ENCODE measurements at places on chromosomes 1 and 21. TPM values are rescaled to one million over a fixed set of nuclear protein-coding genes. Genes with fewer than 3 reads are reported as not detected.

DNA sequence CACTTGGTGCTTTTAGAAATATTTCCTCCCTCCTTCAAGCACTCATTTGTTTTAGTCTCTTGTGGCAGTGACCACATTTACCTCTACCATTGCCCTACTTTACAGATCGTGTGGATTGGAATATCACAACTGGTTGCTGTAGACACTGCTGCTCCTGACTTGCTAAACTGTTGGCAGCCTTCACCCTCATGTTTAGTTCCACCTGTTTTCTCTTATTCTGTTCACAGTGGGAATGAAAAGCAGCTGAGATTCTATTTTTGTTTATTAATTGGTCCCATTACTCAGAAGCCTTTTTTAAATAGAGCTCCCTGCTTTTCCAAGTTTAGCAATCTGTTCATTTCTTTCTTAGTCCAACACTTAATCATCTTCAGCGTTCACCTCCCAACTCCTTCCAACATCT is 308.9 kb downstream of the RWDD3 start:
- DNase-seq, result no peak
- H3K27ac ChIP-seq, result no peak overlapping the region
- no peak overlapping the region for H3K4me3 ChIP-seq
- peaks cover 4% of the 10 kb centered on the region for H3K27me3 ChIP-seq
- H3K36me3 ChIP-seq, result no peaks in the 10 kb centered on the region

- DNase-seq, result no peak
- H3K4me1 ChIP-seq, result peaks cover 19% of the 10 kb centered on the region
- no peak overlapping the region for H3K4me3 ChIP-seq
Observed at GRCh38 chr1:239367196-239367810, 19.1 kb upstream of the CHRM3 start.

GRCh38 chr1:112251766-112252506 is 144.1 kb upstream of the CTTNBP2NL start:
- H3K27ac ChIP-seq, result no peak overlapping the region
- H3K27me3 ChIP-seq, result peaks cover 50% of the 10 kb centered on the region
- H3K4me1 ChIP-seq, result peaks cover 2% of the 10 kb centered on the region
- DNase-seq, result no peak
- H3K36me3 ChIP-seq, result no peaks in the 10 kb centered on the region
- no peak overlapping the region for H3K4me3 ChIP-seq

DNA sequence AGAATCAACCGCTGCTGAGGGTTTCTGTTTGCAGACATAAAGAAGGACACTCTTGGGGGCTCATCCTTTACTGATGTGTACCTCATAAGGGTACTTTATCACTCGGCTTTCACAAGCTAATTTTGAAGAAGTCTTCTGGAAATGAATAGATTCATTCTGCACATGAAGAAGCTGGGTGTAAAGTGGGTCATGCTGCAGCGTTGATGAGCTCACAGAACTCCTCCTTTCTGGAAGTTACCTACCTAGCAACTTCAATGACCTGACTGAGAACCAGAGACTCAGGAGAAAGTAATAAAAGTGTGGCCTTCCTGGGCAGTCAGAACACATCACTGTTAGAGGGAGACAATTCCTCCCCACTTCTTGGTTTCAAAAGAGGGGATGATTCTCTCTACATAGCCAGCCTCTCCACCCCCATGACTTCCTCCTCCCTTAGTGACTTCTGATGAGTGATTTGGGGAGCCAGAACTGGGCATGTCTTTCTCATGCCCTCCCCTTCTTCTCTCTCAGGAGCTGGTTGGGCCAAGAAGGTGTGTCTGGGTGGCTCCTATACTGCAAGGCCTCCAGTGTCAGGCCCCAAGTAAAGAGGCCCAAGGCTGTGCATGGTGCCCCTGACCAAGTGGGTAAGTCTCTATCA is 27.0 kb downstream of the PCNX2 start:
- H3K4me1 ChIP-seq, result no peaks in the 10 kb centered on the region
- H3K36me3 ChIP-seq, result peaks cover 10% of the 10 kb centered on the region
- H3K27ac ChIP-seq, result no peak overlapping the region
- H3K27me3 ChIP-seq, result no peaks in the 10 kb centered on the region
- no peak for DNase-seq
- H3K4me3 ChIP-seq, result no peak overlapping the region

DNA sequence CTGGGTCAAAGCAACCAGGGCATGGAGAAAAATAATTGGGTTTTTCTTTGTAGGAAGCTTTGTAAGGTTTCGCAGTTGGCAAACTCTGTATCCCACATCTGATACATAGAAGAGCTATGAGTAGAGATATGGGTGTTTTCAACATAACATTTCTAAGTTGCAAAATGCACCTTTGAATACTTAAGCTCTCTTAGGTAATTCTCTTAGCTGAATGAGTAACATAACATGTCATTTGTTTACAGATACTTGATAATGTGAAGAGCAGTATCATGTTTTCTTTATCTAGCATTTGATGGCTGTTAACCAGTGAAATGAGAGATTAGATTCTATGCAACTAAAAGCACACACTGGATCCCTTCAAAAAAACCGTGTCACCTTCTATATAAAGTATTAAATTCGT is 21.6 kb downstream of the RAVER2 start:
- H3K27ac ChIP-seq, result no peak overlapping the region
- no peaks in the 10 kb centered on the region for H3K4me1 ChIP-seq
- no peak for DNase-seq

GRCh38 chr1:226404904-226405222 is 3.0 kb downstream of the PARP1 start:
- H3K36me3 ChIP-seq, result peaks cover 18% of the 10 kb centered on the region
- no peak overlapping the region for H3K27ac ChIP-seq
- H3K4me1 ChIP-seq, result peaks cover 39% of the 10 kb centered on the region
- peak overlapping the region; percentile 3 for H3K4me3 ChIP-seq
- DNase-seq, result no peak

DNA sequence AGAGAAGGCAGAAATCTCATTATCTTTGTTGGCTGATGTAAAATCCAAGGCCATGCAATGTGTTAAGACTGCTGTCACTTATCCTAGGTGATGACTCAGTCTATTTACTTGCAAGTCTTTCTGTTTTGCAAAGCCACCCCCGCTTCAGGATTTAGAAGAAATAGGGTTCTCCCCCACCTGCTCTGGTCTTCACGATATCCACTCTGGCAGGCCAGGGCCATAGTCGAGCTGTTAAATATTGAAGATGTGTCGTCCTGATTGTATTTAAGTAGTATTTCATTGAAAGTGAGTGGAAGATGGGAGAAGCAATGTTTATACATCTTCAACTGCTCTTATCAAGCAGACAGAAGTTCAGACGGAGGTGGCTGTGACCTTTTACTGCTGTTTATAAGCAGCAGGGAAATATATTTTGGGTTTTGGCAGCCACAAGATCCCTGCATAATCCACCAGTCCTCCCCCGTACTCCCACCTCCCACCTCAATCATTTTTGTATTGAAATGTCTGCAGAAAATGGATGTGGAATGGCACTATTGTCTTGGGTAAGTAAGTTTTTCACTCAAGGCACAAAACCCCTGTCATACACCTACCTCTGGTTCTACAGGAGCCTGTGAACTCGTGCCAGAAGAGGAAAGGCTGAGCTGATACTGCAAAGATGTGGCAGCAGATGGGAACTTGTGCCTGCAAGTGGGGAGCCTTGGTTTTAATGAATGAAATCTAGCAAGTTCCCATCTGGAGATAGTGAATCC is 117.4 kb downstream of the MRPS6 start:
- H3K27ac ChIP-seq, result peak overlapping the region; percentile 10
- DNase-seq, result no peak
- no peaks in the 10 kb centered on the region for H3K27me3 ChIP-seq
- peaks cover 20% of the 10 kb centered on the region for H3K4me1 ChIP-seq
- H3K4me3 ChIP-seq, result no peak overlapping the region
- peaks cover 13% of the 10 kb centered on the region for H3K36me3 ChIP-seq

- H3K27ac ChIP-seq, result no peak overlapping the region
- no peaks in the 10 kb centered on the region for H3K27me3 ChIP-seq
- no peak for DNase-seq
- no peak overlapping the region for H3K4me3 ChIP-seq
- H3K36me3 ChIP-seq, result no peaks in the 10 kb centered on the region
Observed at GRCh38 chr21:40613546-40614030, 233.4 kb downstream of the DSCAM start.

- no peak overlapping the region for H3K27ac ChIP-seq
- DNase-seq, result no peak
- no peak overlapping the region for H3K4me3 ChIP-seq
- H3K4me1 ChIP-seq, result peaks cover 19% of the 10 kb centered on the region
- no peaks in the 10 kb centered on the region for H3K27me3 ChIP-seq
Observed at GRCh38 chr21:16587681-16588375, 858.0 kb downstream of the USP25 start.

DNA sequence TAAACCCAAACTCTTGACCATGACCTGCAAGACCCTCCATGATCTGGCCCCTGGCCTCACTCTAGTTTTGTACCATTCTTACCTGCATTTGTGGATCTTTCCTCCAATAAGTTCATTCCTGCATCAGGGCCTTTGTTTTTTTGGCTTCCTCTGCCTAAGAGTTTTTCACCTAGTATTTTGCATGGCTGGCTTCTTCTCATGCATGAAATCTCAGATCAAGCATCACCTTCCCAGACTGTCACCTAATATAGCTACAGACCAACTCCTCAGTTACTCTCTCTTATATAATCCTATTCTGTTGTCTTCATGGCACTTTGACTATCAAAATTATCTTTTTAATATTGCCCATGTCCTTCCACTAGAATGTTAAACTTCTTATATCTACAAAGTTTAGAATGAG is 54.2 kb downstream of the BTBD8 start:
- no peak overlapping the region for H3K4me3 ChIP-seq
- no peak for DNase-seq
- no peaks in the 10 kb centered on the region for H3K27me3 ChIP-seq
- peaks cover 31% of the 10 kb centered on the region for H3K36me3 ChIP-seq

GRCh38 chr1:172640111-172640510 is 18.8 kb upstream of the FASLG start:
- H3K4me3 ChIP-seq, result no peak overlapping the region
- H3K36me3 ChIP-seq, result peaks cover 2% of the 10 kb centered on the region
- peaks cover 6% of the 10 kb centered on the region for H3K4me1 ChIP-seq
- no peaks in the 10 kb centered on the region for H3K27me3 ChIP-seq
- no peak overlapping the region for H3K27ac ChIP-seq
- DNase-seq, result no peak

LAMC2 gene
- total RNA-seq, result 9.9 TPM

KCTD3 gene
- total RNA-seq, result 49.2 TPM

EDN2 gene
- 4.1 TPM for total RNA-seq

AMY2A gene
- total RNA-seq, result not detected

TNFSF18 gene
- 3.7 TPM for total RNA-seq

FMO1 gene
- not detected for total RNA-seq

PTCH2 gene
- 1.4 TPM for total RNA-seq

All from mesothelial cell of epicardium (in vitro differentiated cells).